ENCODE measurements at places on chromosomes 5 and 9.
A peak's percentile ranks its signal among the peaks of the same experiment; 100 is the strongest.

DNA sequence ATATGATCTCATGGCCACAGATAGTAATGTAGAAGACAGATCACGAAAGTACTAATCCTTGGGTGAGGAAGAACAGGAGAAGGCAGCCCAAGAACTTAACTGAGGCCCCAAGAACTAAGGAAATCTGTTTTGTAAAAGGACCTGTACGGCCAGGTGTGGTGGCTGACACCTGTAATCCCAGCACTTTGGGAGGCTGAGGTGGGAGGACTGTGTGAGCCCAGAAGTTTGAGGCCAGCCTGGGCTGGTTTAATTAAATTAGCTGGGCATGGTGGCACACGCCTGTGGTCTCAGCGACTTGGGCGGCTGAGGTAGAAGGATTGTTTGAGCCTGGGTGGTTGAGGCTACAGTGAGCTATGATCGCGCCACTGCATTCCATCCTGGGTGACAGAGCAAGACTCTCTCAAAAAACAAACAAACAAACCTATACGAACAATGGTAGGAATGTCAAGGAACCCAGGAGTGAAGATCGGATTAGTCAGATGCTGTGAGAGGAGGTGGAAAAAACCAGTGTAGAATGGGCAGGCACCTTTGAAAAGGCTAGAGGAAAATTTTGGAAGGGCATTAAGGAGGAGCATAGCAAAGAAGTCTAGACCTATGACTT, 283.8 kb upstream of the DMRT1 start:
- no peak for DNase-seq

- DNase-seq: peak; percentile 44
Observed at GRCh38 chr5:101024299-101024698, 121.2 kb upstream of the ST8SIA4 start.

DNA sequence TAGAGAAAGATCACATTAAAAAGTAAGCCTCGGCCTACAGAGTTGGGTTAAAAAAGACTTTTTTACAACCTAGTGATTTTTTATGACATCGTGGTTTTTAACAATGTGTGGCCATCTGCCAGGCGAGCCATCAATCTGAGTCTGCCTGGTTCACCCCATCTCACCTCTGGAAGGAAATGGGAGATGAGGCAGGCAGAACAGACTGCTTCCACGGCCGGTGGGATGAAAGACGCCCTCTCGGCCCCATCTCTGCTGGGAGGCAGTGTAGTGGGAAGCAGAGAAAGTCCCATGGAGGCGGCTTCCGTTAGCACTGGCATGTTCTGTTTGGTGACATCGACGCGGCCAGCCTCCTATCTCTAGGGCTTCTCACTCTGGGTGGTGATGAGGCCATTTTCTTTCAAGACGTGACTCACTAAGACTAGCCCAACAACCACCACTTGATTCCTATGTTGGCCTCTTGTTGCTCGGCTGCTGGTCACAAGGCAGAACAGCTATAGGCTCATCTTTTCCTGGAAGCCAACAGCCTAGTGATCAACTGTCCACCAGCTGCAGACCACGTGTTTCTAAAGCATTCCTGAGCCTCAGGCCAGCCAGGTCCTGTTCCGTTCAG, 132.4 kb upstream of the OTULINL start:
- no peak for DNase-seq

GRCh38 chr5:109411627-109412026, 1.9 kb upstream of the PJA2 start:
- DNase-seq: peak; percentile 1

GRCh38 chr9:113705928-113706519, 170.1 kb upstream of the ZNF618 start:
- no peak for DNase-seq

DNA sequence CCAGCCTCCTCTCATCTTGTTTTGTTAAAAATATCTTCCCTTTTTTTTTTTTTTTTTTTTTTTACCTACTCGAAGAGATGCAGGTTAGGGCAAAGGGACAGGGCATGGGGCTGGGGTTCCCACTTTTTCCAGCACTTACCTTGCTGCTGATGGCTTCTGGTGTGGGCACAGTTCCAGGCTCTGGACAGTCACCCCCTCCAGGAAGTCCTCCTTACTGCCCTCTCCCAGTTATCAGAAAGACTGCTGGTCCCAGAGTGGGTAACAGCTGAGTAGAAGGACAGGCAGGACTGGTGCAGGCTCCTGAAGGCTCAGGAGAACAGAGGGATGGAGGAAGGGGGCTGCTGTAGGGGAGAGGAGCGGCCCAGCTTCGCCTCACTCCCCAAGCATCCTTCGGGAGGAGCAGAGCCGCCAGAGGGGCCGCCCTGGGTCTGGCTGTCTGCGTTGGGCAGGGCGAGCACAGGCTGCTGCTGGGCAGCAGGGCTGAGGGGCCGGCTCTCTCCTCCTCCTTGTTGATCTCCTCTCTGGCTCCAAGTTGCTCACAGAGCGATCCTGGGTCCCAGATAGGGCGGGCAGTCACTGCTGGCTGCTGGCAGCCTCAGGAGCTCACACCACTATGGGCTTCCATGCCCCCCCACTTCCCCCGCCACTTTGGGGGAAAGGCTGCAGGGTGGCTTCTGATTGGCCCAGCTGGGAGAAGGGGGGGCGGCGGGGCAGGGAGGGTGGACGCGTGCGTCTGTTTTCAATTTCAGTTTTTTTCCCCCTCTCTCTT, at the start of gene PDGFRB:
Gene PDGFRB, minus strand, starts transcription at position 588 of the 769 bp plus-strand sequence. CDS start 18,798 bp downstream, outside the sequence.
- DNase-seq: peak; percentile 63

DNA sequence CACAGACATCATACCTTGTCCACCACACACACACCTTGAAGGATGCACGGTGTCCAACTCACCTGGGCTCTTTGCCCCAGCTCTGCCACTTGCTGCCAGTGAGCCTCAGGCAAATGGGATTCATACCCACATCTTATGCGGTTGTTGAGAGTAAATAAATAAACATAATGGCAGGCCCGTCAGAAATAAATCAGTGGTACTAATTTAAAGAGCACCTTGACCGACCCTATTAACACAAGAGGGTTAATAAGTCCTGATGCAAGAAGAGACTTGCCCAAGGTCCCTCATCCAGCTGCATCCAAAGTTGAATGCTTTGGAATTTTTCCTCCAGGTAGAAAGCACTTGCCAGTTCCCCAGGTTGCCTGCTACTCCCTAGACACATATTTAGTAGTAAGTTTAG, 11.6 kb upstream of the AKNA start:
- no peak for DNase-seq

DNA sequence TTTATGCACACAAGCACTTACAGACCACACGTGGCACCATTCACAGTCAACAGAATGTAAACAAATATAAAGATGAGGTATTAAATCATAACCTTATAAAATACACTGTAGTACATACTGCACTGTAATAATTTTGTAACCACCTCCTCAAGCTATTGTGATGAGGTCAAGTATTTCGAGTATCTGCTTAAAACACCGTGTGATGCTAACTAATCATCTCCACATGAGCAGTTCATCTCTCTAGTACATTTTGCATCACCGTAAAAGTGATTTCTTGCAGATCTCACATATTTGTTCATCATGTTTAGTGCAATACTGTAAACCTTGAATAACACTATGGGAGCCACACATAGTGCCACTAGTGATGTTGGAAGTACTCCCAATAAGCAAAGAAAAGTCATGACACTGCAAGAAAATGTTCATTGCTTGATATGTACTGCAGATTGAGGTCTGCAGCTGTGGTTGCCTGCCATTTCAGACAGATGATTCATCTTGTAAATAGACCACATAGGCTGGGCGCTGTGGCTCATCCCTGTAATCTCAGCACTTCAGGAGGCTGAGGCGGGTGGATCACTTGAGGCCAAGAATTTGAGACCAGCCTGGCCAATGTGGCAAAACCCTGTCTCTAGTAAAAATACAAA, 44.3 kb downstream of the FOXB2 start:
- no peak for DNase-seq

- no peak for DNase-seq
Observed at GRCh38 chr9:93254061-93254481, 70.1 kb downstream of the WNK2 start.

- no peak for DNase-seq
Observed at GRCh38 chr5:60490597-60491166, 209.3 kb downstream of the DEPDC1B start.

DNA sequence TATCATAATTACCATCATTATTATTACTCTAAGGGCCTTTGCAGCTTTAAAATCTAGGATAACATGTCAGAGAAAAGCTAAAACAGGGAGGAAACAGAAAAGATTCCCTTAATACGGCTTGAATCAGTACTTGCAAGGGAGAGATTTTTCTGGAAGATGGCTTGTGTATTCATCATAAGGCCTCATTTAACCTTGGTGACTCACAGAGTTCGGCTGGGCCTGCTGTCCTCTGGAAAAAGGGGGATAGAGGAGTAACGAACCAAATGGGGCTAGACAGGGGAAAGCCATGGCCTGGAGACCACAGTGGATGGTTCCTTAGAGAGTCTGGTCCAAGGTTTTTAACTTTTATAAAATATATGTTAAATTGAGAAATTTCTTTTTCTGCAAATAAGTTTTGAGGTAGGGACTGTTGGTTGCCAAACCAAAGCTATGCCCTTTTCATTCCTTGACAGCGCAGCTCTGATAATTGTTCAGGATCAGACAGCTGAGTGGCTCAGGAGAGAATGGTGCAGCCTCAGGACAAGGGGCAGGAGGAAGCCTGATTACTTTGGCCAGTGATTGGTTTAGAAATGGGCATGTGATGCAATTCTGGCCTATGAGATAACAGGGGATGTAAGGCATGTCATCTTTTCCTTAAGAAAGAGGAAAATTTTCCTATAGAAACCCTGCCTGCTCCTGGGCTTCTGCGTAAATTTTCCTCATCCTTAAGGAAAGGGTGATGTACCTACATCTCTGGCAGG, 25.6 kb upstream of the GSN start:
- DNase-seq: no peak

DNA sequence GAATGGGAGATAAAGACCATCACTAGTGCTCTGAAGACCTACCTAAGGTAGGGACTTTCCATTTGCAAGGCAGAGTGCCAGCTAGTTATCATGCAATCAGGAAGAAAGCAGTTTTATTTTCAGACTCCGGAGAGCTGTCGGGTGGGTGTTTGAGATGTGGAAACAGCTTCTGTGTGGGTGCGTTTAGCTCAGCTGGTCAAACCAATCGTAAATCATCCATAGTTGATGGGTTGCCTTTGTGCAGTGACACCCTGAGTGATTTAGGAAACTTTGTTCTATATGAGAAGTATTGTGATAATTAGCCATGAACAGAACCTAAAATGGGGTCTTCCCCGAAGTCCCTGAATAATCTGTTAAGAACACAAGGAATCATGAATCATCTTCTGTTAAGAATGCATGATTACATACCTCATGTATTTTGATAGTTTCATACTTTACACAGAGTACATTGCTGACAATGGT, 284.3 kb downstream of the ARHGAP26 start:
- DNase-seq: no peak

Measured in NCI-H82 (cell line).